Stimulated activated CD8-positive, alpha-beta memory T cell treated with anti-CD3 and anti-CD28 coated beads, Interleukin-15, amount 100 ng/mL, for 4 hours (primary cell): ENCODE measurements at places on chromosomes 11 and 22.

DNA sequence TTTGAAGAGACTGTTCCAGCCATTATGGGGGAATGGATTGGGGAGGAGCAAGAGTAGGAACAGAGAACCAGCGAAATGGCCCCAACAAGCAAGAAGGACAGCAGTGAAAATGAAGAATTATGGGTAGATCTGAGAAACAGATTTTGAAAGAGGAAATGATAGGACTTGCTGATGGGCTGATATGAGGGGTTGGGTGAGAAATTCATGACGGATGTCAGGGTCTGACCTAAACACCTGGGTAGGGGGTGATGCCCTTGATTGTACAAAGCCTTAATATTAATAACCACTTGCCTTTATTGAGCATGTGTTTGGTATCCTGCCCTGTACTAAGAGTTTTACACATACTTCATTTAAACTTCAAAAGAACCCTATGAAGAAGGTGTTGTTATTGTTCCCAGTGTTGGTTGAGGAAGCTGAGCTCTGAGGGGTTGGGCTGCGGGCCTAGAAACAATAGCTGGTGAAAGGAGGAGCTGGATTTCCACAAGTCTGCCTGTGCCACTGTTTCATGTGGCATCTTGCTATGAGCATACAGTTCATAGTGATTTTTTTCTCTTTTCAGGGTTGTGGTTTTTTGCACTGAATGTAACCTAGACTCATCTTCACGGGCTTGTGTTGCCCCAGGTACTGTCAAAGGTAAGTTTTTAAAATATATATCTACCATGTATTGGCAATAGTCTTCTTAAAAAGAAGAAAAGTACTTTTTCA, 61.1 kb upstream of the TNRC6B start:
- no peak for DNase-seq

DNA sequence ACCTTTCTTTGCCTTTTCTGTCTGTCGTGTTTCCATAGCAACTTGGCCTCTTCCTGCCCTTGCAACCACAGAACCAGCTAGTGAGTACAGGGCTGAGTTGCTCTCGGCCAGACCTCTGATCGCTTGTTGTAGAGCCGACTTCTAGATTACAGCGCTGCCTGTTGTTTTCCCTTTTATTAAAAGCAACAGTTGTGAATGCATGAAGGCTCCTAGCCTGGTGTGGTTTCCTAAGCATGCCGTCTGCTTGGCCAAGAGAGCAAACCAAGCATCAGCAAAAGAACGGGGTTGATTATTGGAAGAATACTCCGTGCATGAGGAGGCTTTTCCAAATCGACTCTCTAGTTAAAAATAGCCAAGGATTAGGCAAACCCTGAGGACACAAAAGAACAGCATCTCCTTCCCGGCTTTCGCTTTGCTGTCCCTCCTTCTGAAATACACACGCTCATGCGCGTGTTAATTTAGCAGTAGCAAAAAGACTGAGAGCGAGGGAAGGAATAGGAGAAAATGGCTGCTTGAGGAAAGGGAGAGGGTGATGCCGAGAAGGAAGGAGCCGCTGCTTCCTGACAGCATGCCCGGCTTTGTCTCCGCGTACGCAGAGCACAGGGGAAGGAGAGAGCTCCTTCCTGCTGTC, 71.5 kb upstream of the TTC12 start:
- DNase-seq = no peak

DNA sequence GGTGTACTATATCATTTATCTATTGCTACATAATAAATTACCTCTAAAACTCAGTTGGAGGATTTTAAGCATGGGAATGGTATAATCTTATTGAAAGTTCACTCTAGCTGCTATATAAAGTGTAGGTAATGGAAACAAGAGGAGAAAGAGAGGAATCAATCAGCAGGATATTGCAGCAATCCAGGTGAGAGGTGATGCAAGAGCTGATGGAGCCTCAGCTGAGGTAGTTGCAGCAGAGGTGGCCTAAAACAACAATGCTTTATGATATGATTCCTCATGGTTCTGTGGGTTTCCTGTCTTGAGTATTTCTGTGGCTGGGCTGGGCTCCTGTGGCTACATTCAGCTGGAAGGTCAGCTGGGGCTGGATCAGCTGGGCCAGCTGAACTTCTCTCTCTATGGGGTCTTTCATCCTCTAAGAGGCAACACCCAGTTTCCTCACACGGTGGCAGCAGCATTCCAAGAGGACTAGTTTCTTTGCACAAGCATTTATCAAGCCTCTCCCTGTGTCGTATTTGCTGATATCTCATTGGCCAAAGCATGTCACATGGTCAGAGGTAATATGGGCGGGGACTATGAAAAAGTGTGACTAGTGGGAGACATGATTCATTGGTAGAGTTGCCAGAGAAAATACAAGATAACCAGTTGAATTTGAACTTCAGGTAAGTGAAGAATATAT, 135.4 kb upstream of the LARGE1 start:
- DNase-seq = no peak

DNA sequence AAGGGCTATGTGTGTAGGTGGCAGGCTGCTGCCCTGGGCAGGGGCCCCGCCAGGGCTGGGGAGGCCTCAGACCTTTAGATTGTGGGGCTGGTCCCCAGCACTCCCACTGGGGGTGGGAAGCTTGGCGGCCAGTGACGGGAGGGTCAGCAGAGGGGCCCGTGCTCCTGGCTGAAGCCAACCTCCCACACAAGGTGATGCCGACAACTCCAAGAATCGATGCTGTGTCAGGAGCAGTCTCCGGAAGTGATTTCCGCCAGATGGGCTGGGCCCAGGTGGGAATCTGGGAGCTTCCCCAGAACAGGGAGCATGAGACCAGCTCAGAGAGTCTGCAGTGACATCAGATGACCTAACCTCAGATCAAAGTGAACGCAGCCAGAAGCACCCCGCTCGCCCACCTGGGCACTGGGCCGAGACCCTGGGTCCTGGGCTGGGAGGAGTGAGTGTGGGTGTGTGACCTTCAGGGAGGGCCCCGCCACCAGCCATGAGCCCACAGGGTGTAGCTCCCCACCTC, 7.7 kb downstream of the TRPM5 start:
- DNase-seq = no peak

- no peak for DNase-seq
Observed at GRCh38 chr11:101269990-101270660, 140.5 kb upstream of the PGR start.

- no peak for DNase-seq
Observed at GRCh38 chr11:12163181-12163941, 53.0 kb downstream of the MICAL2 start.

DNA sequence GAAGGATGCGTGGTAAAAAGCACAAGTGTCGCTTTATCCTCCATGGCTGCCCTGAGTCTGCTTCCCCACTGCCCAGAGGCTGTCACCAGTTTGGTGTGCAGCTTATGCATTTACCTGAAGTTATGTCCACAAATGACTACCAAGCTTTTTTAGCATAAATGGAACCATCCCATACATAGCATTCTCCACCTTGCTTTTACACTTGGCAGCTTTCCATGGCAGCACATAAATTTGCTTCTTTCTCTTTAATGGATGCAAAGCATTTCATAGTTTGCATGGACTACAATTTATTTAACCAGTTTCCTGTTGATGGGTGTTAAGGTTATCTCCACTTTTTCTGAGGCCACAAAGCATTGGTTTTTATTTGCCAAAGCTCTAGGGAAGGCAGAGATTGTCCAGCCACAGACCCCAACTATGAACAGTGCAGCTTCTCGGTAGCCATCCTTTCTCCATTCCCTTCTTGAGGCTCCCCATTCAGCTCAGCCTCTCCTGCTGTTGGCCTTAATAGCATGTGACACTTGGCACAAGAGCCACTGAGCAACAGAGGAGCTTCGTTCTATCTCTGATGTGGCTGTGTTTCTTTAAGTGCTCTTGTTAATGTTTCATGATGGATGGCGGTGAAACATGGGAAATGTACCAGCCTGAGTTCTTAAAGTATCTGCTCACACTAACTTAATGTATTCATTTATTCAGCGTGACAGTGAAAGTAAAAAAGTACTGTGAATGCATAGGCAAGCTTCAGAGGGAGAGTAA, 59.8 kb upstream of the NAV2 start:
- no peak for DNase-seq

GRCh38 chr11:35938231-35938630, 5.6 kb upstream of the LDLRAD3 start:
- DNase-seq = no peak

GRCh38 chr22:28151151-28151816, 232.2 kb upstream of the PITPNB start:
- DNase-seq = no peak

DNA sequence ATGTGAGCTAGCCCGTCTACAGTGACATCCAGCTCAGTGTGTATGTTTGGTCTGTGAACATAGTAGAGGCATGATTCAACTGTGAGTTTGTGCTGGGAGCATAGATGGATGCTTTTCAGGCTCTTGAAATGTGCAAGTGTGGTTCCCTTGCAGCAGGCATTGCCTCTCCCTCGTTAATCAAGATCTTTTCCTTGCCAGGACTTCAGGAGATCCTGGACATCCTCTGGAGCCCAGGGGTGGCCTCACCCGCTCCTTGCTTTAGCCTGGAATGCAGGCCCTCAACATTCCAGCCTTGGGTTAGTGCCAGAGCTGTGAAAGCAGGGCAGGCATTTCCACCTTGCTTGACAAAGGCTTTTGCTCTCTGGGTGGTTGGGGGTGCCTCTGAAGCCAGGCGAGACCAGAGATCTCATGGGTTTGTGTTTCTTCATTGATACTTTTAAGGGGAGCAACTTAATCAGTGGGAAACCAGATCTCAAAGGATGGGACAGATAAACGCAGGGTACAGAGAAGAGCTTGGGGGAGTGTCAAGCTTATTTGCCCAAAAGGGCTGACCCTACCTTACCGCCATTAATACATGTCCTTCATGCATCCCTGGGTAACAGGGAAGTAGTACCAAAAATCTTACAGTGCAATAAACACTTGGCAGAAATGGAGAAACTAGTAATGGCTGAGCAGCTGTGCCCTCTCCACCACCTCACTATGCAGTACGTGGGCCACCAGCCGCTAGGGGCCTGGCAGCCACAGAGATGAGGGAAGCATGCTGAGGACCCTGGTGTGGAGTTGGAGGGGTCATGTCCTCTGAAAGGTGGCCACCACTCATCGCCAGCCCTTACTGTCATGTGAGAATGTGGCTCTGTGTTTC, 72.1 kb downstream of the PTPRJ start:
- DNase-seq = no peak

- no peak for DNase-seq
Observed at GRCh38 chr22:24400034-24400725, 27.2 kb upstream of the ADORA2A start.

- no peak for DNase-seq
Observed at GRCh38 chr11:581752-582151, 5.5 kb downstream of the PHRF1 start.

DNA sequence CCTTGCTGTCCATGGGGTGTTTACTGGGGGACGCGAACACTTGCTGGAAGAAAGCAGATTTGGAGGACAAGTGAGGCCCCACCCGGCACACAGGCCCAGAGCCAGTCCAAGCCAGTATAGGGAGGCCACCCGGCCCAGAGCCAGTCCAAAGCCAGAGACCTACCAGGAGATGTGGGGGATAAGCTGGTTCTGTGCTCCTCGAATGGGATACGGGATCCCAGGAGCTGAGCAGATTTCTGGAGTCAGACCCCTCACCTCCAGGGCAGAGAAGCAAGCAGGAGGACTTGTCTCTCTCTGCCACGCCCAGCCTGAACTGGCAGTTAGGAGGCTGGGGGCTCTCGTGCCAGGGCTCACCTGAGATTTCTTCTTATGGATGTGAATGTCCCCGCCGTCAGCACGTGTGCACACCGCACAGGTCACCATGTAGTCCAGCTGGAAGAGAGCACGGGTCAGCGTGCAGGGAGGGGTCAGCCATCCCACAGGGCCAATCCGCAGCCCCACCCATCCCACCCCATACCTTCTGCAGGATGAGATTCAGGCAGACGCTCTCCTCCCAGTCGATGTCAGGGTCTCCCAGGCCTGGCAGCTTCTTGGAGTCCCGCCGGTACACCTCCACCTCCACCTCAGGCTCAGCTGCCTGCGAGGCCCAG, 35.3 kb downstream of the KIAA0930 start:
- no peak for DNase-seq

- no peak for DNase-seq
Observed at GRCh38 chr11:76801225-76801624, 18.1 kb downstream of the TSKU start.

- DNase-seq = no peak
Observed at GRCh38 chr11:134150195-134150903, 73.4 kb downstream of the NCAPD3 start.

- no peak for DNase-seq
Observed at GRCh38 chr11:113319085-113319484, 4.7 kb downstream of the TTC12 start.

GRCh38 chr22:47736186-47737034, 974.0 kb downstream of the TBC1D22A start:
- no peak for DNase-seq

DNA sequence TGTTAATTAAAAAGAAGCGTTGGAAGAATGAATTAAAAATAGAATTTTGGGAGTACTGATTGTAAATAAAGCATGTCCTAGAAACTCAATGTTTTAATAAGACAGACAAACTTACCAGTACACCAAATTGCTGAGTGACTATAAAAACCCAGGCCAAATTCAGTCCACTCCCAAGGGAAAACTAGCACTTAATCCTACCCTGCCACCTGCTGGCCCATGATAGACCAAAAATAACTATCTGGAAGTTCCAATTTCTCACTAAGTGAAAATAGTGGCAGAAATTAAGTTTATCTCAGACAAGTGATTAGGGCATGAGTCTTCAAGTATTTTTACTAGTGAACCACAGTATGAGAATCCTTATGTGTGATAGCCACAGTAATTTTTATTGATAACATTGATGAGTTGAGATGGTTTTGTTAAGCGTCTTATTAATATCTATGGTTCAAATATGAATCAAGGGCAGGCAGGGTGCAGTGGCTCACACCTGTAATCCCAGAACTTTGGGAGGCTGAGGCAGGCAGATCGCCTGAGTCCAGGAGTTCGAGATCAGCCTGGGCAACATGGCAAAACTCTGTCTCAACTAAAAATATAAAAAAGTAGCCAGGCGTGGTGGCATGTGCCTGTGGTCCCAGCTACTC, 9.8 kb upstream of the DDX10 start:
- DNase-seq = no peak

DNA sequence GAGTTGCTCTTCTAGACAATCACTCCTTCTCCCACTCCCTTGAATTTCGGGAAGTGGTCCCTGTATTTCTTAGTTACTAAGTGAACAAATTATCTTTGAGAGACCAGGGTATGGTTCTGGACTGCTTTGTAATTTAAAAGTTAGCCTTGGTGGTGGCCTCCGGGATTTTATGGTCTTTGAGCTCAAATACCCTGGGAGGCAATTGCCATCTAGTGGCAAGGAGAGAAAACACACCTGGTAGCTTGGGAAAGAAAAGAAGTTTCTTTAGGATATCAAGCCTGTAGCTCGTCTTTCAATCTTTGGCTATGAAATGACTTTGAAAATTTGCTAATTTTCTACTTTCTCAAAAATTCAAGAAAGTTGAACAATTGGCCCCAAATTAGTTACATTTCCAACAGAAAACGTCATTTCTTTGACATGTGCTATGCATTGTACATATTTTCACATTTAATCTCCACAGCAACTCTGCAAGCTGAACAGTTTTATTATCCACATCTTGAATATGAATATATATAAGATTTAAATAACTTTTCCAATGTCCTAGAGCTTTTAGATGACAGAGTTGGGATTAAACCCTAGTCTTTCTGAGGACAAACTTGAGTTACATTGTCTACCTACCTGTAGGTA, 39.1 kb downstream of the MMP27 start:
- DNase-seq = no peak

GRCh38 chr11:8775332-8775731, 92.7 kb downstream of the RPL27A start:
- no peak for DNase-seq

GRCh38 chr22:31089160-31090100, 8.3 kb downstream of the SMTN start:
- DNase-seq = no peak

GRCh38 chr11:28137832-28138231, 29.6 kb downstream of the METTL15 start:
- DNase-seq = no peak

GRCh38 chr11:133889188-133889587, 43.9 kb upstream of the SPATA19 start:
- no peak for DNase-seq
